ENCODE measurements at places on chromosomes 7 and 10.
A peak's percentile ranks its signal among the peaks of the same experiment; 100 is the strongest.

- peak; percentile 55 for DNase-seq
Observed at GRCh38 chr10:87850742-87851205, 12.6 kb downstream of the KLLN start.

GRCh38 chr7:129792721-129793120 lies 160.0 kb downstream of the UBE2H start:
- no peak for DNase-seq

DNA sequence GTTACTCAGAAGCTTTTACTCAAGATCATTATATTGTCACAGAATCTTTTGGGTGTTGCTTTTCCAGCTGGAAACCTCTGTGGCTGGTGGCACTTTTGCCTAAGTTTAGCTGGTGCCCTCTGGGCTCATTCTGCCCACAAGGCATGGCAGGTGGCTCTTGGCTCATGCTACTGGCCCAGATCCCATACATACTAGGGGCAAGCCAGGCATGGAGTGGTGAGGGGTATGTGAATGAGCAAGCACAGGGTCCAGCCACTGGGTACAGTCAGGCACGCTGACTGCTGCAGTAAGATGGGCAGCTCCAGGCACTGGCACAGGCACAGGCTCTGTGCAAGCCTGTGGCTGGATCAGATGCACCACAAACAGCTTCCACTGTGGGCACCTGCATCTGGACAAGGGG lies 375.0 kb upstream of the SEMA3C start:
- no peak for DNase-seq

DNA sequence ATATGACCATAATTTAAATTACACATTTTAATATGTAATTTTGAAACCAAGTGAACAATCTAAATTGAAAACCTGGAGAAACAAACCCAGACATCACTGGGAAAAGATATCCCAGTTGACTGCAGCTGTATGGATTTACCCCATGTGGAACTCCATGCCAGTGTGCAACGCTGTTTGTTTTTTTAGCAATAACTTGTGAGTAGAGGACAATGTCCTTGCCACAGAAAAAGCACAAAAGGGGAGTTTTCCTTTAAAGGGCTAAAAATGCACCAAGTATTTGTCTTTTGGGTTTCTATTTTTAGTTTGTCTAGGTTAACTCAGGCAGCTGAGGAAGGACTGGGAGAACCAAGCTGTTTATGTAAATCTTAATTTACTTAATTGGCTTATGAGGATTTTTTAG lies 15.1 kb upstream of the COL17A1 start:
- DNase-seq, result no peak

DNA sequence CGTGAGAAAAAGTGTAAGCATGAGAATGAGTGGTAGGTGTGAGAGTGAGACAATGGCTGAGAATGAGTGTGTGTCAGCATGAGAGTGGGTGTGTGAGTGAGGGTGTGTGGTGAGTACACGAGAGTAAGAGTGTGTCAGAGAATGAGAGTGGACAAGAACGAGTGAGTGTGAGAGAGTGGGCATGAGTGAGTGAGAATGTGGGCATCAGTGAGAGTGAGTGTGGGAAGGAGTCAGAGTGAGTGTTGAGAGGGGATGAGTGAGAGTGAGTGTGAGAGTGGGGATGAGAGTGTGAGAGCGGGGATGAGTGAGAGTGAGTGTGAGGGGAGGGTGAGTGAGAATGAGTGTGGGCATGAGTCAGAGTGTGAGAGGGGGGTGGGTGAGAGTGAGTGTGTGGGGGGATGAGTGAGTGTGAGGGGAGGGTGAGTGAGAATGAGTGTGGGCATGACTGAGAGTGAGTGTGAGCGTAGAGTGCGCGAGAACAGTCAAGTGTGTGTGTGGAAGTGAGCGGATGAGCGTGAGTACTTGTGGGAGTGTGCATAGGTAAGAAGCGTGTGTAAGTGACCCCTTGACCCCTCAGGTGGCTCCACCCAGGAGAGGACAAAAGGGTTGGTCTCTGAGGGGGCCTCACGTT lies 75.8 kb downstream of the GOLGA7B start:
- no peak for DNase-seq

DNA sequence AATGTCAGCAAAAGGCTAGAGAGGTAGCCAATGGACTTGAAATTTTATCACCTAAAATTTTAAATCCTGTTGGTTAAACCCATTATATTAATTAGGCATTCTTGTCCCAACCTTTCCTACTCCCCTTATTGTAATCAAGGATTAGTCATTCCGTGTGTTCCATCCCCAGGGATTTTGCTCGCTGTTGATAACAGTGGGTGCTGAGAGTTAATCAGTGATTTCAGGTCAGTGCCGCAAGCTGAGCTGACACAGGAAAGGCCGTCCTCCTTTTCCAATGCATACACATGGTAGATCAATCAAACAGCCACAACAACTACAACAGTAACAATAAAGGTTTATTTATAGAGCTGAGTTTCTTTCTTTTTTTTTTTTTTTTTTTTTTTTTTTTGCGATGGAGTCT lies 271.4 kb downstream of the ACTR3B start:
- DNase-seq, result no peak

GRCh38 chr10:100020142-100020885 lies 10.6 kb upstream of the DNMBP start:
- no peak for DNase-seq

DNA sequence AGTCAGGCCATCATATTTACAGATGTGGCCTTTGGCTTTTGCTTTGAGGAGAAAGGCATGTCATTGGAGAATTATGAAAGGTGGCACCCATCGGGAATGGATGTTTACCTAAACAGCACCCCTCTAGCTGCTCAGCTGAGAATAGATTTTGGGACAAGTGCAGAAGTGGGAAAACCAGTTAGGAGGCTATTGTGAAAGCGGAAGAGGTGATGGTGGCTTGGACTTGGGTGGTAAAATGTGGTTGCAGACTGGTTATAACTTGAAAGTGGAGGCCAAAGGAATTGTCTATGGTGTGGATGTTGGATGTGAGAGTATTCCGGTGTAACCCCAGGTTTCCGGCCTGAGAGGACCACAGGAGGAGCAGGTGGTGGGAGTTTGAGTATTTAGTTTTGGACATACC lies 5.2 kb upstream of the SLC12A9 start:
- no peak for DNase-seq

GRCh38 chr7:131425992-131426391 lies 98.3 kb downstream of the MKLN1 start:
- DNase-seq, result no peak

DNA sequence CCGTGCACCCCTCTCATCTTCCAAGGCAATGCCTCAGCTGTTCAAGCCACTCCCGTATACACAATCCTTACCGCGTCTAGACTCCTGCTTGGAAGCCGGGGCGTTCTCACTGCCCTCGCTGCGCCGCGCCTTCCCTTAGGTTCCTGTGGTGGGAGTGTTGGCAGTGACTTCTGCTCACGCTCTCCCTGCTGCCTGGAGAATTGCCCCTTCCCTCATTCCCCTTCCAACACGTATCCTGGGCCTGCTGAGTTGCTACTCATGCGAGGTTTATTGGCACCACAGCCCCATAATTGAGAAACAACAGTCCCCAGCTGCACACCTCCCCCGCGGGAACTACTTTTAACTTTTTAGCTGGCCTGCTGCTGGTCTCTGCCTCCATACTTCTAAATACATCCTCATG lies 31.9 kb downstream of the RBM17 start:
- DNase-seq, result no peak

DNA sequence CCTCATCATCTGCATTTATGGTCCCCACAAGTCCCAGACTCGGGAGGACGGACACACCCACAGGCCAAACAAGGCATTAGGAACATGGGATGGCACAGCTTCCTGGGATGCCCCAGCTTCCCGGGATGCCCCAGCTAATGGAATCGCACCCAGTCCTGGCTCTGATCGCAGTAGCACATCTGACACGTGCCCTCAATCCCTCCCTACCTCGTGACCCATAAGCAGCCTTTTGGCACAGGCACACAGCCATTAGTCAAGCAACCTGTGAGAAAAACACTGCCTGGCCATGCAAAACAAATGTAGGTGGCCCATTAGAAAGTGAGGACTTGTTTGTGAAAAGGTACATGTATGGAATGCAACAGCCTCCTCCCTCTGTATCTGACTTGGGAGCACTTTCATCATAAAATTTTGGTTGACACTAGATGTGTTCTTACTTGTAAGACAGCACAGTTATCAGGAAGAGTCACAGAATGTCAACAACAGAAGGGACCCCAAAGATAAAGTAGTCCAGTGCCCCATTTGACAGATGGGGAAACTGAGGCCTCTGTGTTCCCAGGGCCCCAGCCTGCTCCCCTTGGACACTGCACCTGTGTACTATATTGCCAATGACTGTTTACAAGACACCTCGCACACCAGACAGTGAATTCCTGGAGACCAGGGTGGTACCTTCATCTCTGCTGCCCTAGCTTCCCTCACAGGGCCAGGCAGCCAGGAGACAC lies 34.4 kb downstream of the DLG5 start:
- no peak for DNase-seq

DNA sequence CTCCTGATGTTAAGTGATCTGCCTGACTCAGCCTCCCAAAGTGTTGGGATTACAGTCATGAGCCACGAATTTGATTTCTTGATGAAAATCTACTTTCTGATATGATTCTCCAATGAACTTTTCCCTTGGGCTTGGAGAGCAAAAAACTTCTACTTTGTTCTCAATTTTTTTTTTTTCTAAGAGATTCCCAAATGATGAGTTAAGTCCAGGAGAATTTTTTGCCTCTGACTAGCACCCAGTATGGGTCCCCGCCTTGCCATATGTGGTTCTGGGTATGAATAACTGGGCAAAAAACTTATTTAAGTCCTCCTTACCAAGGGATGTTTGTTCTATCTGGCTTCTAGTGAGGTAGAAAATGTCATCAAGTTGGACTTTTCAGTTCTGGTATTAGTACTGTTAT lies 147.9 kb upstream of the LYZL1 start:
- no peak for DNase-seq

- DNase-seq, result no peak
Observed at GRCh38 chr7:17502213-17503060, 204.0 kb downstream of the AHR start.

DNA sequence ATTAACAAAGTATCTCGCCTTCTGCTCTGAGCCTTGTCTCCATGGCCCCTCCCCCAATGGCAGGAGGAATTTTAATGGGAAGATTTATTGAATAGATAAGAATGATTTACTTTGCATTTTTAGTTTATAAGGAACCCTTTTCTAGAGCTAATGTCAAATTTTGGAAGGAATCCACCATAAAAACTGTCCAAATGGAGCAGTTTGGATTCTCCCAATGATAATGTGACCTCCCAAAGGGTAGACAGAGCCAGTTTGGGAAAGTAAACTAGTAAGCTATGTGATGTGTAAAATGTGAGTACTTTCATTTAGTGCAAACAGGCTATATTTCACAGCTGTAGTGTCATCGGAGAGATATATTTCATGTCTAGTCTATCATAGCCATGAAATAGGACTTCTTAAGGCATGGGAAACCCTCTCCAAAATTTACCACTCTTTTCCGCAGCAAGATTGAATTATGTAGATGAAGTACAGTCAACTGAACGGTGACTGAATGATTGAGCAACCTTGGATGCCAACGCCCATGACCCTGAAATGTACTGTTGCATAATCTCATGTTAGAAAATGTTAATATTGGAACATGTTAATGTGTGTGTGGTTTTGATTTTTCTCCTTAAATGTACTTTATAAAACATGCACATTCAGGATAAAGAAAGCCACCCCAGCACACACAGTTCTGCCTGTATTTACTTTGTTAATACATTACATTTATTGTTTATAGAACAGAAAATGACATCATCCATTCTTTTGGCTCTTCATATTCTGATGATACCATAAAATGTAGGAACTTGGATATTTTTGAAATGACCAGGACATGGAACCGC lies 140.6 kb downstream of the NRP1 start:
- DNase-seq, result no peak

DNA sequence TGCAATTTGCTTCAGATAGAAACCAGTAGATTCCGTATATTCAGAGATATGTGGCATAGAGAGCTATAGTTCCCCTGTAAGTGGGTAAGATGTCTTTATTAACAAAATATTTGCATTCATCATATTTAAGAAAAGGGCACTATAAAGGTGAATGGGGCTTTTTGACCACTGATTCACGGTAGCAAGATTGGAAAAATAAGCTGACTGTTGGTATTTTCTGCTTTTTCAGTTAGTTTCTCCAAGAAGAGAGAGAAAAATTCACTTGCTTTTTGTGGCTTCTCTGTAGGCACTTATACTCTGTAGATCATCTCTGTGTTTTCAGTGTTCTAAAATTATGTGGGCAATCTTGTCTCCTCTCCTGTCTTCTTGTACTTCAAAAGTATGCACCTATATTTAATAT lies 245.1 kb downstream of the TWIST1 start:
- DNase-seq, result no peak

DNA sequence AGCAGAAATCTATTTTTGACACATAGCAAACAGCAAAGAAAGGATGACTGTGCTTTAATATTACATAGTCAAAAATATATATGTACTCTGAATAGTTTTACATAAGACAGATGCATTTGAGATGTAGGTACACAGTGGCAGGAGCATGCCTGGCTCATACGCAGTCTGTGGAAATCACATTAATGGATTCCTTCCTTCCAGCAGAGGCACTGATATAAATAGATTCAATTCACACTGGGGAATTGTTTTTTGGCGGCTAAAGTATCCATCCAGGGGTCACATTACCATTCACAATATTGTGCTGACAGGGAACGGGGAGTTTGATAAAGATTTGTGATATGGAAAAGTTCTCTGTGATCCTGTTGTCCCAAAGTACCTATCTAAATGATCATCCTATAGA lies 72.5 kb upstream of the AGR3 start:
- DNase-seq, result no peak

- DNase-seq, result no peak
Observed at GRCh38 chr7:34849986-34850385, 187.3 kb downstream of the DPY19L1 start.

- DNase-seq, result no peak
Observed at GRCh38 chr10:69953851-69954250, 98.8 kb upstream of the MACROH2A2 start.

- no peak for DNase-seq
Observed at GRCh38 chr7:92228742-92229141, 17.0 kb downstream of the KRIT1 start.

- no peak for DNase-seq
Observed at GRCh38 chr10:9869606-9870176, 1148.0 kb upstream of the CELF2 start.

DNA sequence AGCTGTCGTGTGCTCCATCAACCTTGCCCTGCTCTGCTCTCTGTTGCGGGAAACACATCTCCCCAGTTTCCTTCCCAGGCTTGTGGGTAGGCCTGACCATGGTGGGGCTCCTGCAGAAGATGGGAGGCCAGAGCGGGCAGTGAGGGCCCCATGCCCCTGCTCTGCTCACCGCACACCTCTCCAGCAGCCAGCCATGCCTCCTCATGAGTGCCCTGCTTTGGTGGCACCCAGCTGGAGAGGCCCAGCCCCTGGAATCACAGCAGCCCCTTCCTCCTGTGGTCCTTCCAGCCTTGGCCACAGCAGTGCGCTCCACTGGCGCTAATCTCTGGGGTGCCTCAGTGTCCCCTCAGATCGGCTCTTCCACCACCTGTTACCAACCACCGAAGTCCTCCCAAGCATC lies 4.2 kb upstream of the OPN4 start:
- DNase-seq, result no peak

DNA sequence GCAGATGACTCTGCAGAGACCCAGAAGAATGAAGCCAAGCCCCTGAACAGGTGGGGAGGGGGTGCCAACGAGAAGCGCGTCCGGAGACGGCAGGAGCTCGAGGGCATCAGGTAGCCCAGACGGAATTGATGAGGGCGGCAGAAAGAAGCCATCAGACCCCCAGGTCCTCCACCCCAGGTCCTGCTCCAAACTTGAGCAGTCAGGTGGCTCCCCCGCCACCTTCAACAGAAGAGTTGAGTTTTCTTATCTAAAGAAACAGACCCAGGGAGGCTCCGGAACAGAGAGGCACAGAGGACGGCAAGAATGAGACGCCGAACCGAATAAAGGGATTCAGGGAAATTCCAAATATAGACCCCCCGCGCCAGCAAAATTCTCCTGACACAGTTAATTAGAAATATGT lies 22.2 kb downstream of the RGS10 start:
- no peak for DNase-seq

All from left ventricle myocardium superior (tissue), 1 donor.